CD8-positive, alpha-beta memory T cell (primary cell): ENCODE measurements at places on chromosomes 12 and 14. TPM values are rescaled to one million over a fixed set of nuclear protein-coding genes. Genes with fewer than 3 reads are reported as not detected.

- no peak for DNase-seq
Measured at GRCh38 chr14:92624764-92625163, 111.2 kb downstream of the RIN3 start.

SLC7A7 gene
- 0.75 TPM for total RNA-seq

DNA sequence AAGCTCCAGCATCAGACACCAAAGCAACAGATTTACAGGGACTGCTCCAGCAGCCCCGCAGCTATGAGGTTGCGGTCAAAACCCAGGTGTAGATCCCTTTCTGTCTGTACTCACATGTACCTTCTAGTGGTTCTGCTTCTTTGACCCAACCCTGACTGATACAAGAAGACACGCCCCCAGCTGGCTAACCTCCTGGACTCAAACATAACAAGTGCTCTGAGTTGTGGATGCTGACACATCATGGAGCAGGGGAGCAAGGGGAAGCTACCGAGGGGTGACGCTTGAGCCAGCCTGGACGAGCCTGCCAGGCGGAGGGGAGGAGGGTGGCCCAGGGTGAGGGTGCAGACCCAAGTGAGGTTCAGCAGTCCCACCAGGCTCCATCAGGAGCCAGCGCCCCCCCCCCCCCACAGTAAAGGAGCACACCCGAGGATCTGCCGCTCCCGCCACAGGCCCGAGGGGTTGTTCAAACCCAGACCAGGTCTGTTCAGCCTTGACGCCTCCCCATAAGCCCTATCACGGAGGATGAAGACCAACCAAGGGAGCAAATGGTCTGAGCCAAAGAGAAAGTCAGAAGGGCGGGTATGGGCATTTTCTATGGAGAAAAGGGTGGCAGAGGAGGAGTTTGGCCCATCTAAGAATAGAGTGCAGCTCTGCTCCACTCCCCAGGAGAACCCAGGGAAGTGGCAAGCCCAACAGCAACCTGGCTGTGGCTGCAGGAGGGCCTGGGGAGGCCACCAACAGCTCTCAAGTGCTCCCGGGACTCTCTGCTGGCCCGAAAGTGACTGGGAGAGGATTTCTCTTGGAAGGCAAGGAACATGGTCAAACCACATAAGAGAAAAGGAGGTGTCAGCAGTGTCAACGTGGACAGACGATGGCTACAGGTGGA, 229.4 kb downstream of the BCL11B start:
- DNase-seq, result no peak

LALBA gene
- not detected for total RNA-seq

DNA sequence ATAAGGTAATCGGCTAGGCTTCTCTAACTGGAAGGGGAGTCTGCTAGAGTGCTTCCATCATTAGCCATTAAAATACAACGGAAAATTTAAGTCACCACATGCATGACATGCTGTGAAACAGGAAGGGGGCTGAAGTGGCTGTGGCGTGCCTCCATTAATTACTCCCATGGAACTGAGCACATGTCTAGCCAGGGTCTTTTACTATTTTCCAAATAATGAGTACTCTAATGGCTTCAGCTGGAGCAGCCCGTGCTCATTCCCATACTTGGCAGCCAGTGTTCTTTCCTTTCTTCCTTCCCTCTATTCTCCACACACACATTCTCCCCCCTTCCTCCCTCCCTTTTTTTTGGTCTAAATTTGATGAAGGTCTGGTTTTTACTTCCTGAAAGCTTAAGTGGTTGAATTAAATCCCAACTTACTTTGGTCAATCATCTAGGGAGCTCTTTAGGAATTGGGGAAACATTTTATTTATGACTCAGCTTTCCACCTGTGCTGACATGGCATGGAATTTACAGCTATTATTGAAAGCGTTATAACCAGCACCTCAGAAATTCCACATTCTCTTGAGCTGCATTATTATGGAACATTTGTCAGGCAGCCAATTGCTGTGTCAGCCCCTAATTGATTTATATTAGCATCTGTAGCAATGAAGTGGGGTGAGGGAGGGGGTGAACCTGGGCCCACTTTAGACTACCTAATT, 72.3 kb downstream of the LRIG3 start:
- DNase-seq, result no peak

GRCh38 chr12:95701275-95701674, 89.3 kb downstream of the NTN4 start:
- no peak for DNase-seq

PMCH gene
- 2.0 TPM for total RNA-seq

GRCh38 chr12:120062976-120063579, 53.5 kb downstream of the RAB35 start:
- DNase-seq, result no peak

DNA sequence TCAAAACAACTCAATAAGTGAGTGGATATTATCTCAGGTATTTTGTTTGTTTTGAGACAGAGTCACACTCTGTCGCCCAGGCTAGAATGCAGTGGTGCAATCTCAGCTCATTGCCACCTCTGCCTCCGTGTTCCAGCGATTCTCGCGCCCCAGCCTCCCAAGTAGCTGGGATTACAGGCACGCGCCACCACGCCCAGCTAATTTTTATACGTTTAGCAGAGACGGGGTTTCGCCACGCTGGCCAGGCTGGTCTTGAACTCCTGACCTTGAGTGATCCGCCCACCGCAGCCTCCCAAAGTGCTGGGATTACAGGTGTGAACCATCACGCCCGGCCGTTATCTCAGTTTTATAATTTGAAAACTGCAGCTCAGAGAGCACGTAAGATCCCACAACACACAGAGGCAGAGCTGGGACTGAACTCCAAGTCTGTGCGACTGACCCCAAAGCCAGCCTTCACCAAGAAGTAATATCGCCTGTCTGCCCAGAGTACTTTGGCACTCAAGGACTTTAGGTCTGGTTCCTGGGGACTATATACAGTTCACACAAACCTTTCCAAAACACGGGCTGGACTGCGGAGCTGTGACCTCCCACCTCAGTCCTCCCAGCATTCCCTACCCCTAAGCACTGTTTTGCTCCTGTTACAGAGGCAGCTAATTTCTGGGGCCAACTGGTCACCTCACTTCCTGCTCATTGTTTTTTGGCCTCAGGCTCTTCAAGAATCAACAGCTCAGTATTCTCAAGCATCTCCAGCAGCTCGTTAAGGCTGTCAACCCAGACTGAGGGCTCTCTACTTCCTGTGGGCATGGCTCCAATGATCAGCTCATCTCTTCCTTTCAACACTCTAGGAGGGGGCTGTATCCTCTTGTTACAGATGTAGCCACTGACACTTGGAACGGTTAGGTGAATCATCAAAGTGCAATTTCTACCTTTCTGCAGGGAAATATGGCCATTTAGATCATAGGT, 22.5 kb downstream of the TESC start:
- DNase-seq, result no peak

DNA sequence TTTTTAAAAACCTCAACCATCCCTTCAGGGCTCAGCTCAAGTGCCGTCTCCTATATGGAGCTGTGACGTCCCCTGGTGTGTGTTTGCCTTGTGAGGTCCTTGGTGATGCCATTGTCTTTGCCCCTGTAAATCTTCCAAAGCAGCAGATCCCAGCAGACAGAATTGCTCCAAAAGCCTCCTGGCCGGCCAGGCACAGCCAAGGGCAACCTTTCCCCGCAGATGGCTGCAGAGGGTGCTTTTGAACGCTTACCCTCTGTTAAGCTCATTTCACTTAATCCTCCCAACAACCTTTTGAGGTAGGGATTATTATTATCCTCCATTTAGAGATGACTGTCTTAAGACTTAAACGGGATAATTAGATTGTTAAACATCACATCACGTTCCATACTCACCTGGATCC, 51.4 kb downstream of the RFX4 start:
- no peak for DNase-seq

DNA sequence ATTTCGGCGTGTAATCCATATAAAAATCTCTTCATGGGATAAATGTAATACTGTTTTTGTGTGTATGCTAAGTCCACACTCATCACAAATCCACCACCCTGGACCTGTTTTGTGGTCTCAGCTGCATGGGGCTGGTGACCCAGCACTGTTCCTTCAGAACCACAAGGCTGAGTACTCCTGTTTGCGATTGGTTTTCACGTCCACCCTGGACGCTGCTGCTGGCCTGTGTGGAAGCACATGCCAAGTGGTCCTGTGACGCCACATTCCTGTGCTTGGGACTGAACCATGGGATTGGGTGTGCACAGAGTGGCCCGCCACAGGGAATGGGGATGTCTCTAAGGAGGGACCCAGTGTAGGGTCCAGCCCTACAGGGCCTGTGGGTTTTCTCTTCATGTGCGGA, 4.3 kb downstream of the PUS1 start:
- no peak for DNase-seq

GRCh38 chr14:68282479-68283377, 463.1 kb downstream of the RAD51B start:
- DNase-seq, result no peak
